Activated naive CD4-positive, alpha-beta T cell treated with anti-CD3 and anti-CD28 coated beads, Interleukin-2, amount 10 ng/mL, durations not matched to agents 7 days and 5 days (primary cell): ENCODE measurements at places on chromosomes 16 and 17.

DNA sequence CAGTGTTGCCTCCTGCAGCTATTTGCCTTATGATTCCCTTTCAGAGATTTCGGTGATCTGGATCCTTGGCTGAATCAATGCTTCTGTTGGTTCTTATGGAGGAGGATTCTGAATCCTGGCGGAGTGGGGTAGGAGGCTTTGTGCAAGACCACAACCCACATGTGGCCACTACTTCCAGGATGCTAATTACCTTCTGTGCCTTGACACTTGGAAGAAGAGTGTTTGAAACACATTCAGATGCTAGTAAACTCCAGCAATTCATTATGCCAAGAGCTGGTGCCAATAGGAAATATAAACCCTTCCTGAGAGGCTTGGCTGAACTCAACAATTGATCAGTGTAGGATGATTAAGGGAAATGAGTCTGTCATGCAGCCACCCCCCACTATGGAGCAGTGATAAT, 12.1 kb upstream of the NLRP1 start:
- DNase-seq: no peak

- no peak for DNase-seq
These were observed 9.9 kb downstream of the CAPNS2 start for GRCh38 chr16:55576384-55576783.

GRCh38 chr17:4947411-4948165, 742 bp downstream of the PFN1 start:
- peak; percentile 81 for DNase-seq

- DNase-seq: no peak
These were observed 5.1 kb downstream of the VAT1L start for GRCh38 chr16:77793417-77793816.

DNA sequence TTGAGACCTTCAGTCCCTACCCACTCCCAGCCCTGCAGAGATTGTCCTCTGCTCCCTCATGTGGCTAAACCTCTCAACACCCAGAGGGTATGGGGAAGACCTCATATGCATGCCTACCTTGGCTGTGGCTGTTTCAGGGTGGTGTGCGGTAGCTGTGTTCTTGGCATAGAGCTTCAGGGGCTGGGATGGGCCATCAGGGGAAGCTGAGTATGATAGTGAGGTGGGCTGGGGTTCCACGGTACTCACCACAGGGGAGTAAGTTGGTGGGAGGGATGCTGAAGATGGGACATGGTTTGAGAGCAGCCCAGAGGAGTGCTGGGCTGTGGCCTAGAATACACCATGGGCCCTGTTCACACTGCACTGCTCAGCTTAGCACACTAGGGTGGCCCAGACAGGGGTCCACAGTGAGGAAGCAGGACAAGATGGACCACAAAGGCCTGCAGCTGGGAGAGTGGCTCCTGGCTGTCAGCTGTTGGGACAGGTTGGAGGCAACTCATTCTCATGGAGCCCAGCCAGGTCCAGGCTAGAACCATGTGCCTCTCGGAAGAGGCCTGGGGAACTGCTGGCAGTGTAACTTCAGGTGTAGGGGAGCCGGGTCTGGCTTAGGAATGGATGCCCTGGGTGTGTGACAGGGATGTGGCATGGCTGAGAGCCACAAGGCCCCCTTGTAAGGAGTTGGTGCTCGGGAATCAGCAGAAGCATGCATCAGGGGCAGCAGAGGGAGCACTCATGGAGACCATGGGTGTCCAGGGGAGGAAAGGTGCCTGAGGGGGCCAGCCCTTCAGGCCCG, 3.1 kb downstream of the MFAP4 start:
- DNase-seq: no peak

- DNase-seq: no peak
These were observed 7.7 kb downstream of the CBX4 start for GRCh38 chr17:79831265-79832217.
